AG09319 (cell line): ENCODE measurements at places on chromosomes 1 and 21.

DNA sequence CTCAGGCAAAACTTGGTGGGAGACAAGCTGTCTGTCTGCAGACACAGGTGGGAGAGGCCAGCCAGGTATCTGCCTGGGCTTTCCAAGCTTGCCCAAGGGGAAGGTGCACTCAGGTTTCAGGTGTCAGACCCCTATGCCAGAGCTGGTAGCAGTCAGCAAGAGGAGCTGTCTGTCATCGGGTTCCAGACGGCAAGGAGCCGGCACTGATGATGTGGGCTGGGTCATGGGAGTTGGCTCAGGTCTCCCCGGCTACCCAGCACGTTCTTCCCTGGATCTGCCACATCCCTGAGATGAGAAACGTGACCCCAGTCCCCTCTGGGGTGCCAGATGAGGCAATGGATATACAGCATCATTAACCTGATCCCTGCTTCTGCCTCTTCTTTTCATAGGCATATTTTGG is 23.0 kb downstream of the TMCC2 start:
- no peak for DNase-seq

DNA sequence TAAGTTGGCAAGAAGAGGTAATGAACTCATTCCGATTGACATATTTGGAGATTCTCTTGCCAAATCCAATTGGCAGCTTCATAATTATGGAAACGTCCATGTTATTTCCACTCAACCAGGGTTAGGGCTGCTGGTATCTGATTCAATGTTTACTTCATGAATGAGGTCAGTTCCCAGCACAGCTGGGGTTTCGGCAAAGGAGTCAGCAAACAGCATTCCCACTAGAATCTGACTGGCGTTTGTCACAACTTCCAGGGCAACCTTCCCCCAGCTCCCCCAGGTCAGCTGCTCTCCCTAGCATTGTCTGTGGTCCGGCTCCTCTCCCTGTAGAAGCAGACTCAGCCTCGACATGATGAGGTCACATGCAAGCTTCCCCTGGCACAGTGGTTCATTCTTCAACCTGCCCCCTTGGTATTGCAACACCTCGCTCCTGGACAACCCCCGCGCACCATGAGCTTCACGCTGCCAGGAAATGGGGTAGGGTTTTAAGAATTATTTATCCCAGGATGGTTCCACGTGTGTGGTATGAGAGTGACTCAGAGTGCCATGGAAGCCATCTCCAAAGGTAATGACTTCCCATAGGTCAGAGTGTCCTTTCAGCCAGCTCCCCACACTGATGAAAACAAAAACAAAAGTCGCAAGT is 100.7 kb upstream of the SLC25A33 start:
- peak; percentile 69 for DNase-seq

- DNase-seq, result no peak
These were observed 11.9 kb downstream of the MEF2D start for GRCh38 chr1:156488566-156489165.

- DNase-seq, result no peak
These were observed 2.3 kb downstream of the ATF6 start for GRCh38 chr1:161768461-161768860.

DNA sequence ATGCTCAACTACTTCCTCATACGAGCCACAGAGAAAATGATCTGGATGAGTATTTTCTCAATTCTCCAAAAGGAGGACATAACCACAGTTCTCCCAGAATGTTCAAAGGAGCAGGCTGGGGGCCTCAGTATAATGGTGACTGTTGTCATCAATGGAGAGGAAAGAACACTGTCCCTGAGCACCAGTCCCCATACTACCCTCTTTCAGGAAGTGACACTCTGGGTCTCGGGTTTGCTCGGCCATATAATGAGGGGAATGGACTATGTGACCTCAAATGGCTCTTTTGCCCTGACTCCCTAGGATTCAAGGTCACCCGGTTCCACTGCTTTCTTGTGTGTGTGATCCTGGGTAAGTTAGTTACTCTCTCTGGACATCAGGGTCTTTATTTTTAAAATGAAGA is 22.8 kb downstream of the SLC9A1 start:
- no peak for DNase-seq

DNA sequence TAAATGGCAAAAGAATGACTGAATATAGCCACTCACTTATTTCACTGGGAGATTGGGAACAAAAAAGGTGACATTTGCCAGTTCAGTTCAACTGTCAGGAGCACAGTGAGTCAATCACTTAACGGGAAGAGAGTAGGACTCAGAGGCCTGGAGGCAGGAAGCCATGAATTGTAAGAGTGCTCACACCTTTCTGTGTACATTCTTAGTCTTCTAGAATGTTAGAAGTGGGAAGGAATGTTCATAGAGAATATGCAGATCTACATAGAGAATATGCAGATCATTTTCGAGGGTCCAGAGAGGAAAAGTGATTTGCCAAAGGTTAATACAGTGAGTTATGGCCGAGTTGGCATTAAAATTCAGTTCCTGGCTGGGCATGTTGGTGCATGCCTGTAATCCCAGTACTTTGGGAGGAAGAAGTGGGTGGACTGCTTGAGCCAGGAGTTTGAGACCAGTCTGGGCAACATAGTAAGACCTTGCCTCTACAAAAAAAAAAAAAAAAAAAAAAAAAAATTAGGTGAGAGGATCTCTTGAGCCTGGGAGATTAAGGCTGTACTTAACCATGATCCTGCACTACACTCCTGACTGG is 8.3 kb downstream of the IL20 start:
- DNase-seq, result no peak

DNA sequence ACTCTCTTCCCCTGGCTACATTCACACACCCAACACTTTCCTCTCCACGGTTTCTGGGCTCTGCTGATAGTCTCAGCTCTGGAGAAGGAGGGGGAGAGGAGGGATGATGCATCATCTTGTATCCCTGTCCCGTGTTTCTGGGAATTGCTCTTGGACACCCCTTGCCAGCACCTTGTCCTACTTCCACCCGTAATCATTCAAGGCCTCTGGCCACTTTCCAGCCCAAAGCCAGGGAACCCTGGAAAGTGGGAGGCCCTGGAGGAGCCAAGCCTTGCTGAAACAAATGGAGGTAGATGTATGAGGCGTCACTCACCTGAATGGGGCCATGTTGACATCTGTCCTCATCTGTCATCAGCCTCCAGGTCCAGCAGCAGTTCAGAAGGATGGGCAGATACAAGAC is 4.4 kb downstream of the PLEKHO1 start:
- DNase-seq, result no peak
